ENCODE measurements at places on chromosomes 3 and 15.

- no peak for DNase-seq
Observed at GRCh38 chr3:164521139-164521538, 557.2 kb downstream of the SI start.

DNA sequence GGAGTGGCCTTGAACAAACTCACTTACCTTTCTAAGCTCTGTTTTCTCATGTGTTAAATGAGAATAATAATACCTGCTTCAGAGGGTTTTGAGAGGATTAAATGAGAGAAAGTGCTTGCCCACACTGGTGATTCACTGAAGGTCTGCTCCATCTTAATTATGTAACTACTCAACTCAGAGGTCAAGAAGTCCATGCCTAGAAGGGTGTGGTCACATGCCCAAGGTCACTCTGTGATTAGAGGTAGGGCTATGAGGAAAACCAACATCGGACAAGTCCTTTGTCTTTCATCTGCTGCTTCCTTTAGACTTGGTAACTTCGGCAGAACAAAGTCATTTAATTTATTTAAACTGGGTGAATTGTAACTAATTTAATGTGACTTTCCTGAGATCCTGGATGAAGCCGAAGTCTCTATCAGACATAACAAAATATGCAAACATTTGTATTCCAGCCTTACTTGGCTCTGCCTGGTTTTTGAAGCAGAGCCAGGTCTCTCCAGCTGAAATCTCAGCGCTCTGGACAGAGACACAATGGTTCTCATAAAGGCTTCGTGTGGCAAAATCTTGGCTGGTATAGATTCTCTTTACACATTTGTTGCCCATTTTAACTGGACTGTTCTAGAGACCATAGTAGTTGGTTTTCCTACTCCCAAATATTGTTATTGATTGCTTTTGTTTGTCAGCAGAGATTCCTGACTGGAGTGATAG lies 3.0 kb downstream of the CHRNA7 start:
- no peak for DNase-seq

- no peak for DNase-seq
Observed at GRCh38 chr3:155646128-155646527, 98.7 kb downstream of the PLCH1 start.

GRCh38 chr15:29534378-29534777 lies 264.8 kb upstream of the NSMCE3 start:
- DNase-seq: no peak

- DNase-seq: no peak
Observed at GRCh38 chr15:100048736-100049135, 293.0 kb downstream of the ADAMTS17 start.

DNA sequence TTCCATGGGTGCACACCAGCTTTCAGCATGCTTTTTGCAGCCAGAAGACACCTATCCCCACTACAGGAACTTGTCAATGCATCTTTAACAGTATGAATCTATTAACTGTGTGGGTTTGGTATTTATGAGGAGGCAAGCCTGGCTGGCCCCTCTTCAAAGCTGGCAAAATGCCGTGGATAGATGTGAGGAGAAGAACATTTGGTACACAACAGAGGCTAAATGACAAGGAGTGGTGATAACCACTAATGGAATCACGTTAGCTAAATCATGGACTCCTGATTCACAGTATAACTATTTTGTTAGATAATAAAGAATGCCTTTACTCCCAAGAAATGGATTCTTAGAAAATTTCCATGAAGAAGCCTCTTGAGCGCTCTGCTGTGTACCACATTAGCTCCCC lies 187.2 kb downstream of the CLSTN2 start:
- DNase-seq: no peak

DNA sequence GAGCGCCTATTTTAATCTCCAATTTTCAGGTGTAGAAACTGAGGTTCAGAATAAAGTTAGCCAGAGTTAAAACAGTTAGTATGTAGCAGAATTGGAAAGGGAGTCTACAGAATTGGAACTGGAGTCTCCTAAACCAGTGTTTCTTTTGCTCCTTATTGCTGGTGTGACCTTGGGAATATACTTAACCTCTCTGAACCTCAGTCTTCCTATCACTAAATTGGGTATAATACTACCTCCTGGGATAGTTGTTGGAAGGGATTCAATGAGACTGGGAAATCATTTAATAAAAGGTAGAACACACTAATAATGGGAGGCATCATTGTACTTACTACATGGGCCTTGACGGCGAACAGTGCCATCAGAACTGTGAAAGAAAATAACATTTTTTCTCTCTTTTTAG lies 55.1 kb downstream of the LPP start:
- no peak for DNase-seq

GRCh38 chr3:39810647-39811161 lies 1.3 kb downstream of the MYRIP start:
- no peak for DNase-seq

DNA sequence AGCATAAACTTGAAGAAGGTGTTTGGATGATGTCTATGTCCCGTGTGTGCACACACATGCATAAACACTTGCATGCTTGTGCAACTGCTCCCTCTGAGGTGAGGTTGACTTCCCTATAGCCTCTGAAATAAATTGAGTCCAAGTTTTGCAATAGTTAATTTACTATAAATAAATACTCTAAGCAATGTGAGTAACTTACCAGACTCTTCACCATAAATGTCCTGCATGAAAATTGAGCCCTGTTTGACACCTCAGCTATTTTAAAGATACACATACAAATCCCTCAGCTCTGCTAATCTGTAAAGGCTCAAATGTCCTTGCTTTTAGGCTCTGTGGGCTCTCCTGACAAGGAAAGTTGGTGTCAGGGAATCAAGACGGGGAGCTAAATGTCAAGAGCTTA lies 37.1 kb downstream of the GJD2 start:
- no peak for DNase-seq

DNA sequence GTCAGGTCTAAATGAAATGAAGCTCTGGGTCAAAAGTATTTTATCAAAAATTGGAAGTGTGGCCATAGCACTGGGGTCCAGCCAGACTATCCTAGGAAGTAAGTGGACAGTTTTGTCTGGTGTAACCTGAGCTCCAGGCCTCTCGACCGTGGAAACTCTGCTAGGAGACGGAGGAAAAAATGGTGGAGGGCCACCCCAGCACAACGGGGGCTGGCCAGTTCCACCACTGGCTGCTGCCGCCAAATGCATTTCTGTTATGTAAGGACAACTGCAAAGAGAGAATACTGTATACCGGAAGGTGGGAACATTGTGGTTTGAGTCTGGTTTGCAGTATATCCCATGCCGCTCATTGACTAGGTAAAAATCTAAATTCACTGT lies 235.7 kb downstream of the GREM1 start:
- no peak for DNase-seq

GRCh38 chr3:127870156-127870555 lies 44.9 kb upstream of the KBTBD12 start:
- DNase-seq: no peak

- no peak for DNase-seq
Observed at GRCh38 chr3:24270204-24270691, 224.4 kb downstream of the THRB start.

GRCh38 chr3:67018789-67019526 lies 20.9 kb downstream of the KBTBD8 start:
- no peak for DNase-seq

- no peak for DNase-seq
Observed at GRCh38 chr15:96306321-96306720, 24.2 kb upstream of the NR2F2 start.

- no peak for DNase-seq
Observed at GRCh38 chr15:55649058-55649423, 60.9 kb upstream of the PYGO1 start.

- DNase-seq: peak; percentile 61
Observed at GRCh38 chr3:5791558-5791957, 604.1 kb downstream of the EDEM1 start.

GRCh38 chr3:11306817-11307589 lies 34.8 kb downstream of the ATG7 start:
- DNase-seq: no peak

DNA sequence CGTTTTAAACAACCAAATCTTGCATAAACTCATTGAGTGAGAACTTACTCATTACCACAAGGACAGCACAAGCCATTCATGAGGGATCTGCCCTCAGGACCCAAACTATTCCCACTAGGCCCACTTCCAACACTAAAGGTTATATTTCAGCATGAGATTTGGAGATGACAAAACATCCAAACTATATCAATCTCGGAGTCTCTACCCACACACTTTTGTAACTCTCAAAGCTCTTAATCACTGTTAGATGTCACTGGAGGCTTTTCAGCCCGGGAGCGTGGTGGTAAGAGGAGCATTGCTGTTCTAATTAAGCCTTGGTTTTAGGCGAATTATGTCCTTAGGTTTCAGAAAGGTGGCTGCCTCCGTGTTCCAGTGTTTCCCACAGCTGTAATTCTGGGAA lies 86.3 kb downstream of the CNTN6 start:
- no peak for DNase-seq

GRCh38 chr3:32452009-32452408 lies 50.6 kb downstream of the CMTM6 start:
- no peak for DNase-seq

DNA sequence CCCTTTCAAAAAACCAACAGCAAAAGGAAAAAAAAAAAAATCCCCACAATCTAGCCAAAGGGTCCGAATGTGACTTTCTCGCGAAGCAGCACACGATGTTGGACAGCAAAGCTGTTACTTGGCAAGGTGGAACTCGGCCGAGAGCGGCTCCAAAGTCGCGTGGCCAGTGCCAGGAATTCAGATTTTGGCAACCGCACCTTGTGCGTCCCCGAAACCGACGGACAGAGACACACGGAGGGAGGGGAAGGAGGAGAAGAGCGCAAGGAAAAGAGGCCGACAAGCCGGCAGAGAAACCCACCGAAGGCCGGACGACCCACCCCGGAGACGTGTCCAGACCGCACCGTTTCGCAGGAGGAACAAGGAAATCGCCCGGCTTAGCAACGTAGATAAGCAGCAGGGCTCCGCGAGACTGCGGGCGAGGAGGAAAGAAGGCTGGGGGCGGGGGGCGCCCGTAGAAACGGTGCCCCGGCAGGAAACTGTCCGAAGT lies 517.3 kb downstream of the MECOM start:
- DNase-seq: peak; percentile 45

- DNase-seq: no peak
Observed at GRCh38 chr15:95604634-95605036, 725.9 kb upstream of the NR2F2 start.

- DNase-seq: no peak
Observed at GRCh38 chr15:69700380-69700779, 247.8 kb downstream of the RPLP1 start.

DNA sequence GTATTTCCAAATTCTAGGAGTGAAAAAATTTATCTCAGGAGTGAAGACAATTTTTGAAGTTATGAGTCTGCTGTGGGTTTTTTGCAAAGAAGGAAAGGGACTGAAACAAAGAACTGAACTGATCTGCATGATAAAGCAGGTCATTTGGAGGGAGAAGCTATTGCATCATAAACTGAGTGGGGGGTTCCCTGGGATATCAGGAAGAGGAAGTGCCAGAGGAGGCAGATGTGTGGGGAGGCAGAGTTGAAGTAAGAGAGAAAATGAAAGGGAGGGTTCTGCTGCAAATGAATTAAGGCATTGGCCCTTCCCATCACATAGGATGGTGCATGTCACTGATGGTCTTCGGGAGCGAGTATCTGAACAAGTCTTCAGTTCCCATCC lies 379.2 kb downstream of the VPS13C start:
- peak; percentile 56 for DNase-seq

- DNase-seq: no peak
Observed at GRCh38 chr3:129268396-129268795, 10.3 kb upstream of the HMCES start.

- no peak for DNase-seq
Observed at GRCh38 chr15:96774216-96774615, 443.7 kb downstream of the NR2F2 start.

DNA sequence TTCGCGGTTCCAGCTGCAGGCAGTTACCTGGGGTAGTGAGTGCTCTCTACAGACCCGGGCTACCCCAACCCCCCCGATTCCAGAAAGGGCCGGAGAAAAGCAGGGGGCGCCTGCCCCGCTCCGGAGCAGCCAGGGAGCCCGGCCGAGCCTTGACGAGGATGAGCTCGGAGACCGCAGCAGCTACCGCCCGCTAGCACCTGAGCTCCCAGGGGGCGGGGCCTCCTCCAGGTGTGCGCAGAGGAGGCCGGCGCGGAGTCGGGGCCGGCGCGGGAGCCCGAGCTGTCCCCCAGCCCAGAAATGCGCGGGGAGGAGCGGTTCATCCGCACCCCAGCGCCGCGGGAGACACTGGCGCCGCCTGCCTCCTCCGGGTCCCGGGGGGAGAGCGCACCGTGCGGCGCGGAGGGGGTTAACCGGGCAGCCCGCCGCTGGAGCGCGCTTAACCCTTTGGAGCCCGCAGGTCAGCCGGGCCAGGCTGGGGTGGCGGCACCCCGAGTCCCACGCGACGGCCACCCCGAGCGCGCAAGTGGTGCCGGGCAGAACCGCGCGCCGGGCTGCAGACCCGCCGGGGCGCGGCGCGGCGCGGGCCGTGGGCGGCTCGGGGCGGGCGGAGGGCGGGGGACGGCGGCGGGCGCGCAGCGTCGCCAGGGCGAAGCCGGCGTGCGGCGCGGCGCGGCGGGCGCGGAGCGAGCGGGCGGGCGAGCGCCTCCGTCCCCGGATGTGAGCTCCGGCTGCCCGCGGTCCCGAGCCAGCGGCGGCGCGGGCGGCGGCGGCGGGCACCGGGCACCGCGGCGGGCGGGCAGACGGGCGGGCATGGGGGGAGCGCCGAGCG lies at the start of gene CACNA1D:
TSS of gene CACNA1D (plus strand) at position 649 of the 829 bp plus-strand sequence. CDS start 556 bp downstream, outside the sequence.
- DNase-seq: peak; percentile 80

- DNase-seq: no peak
Observed at GRCh38 chr3:65231544-65231943, 543.7 kb upstream of the ADAMTS9 start.

All from DMS53 (cell line).